Foreskin keratinocyte (primary cell): ENCODE measurements at places on chromosomes 2 and 18. TPM values are rescaled to one million over a fixed set of nuclear protein-coding genes. Genes with fewer than 3 reads are reported as not detected.

The ABCA12 gene
- total RNA-seq = 1.7 and 2.8 TPM in 2 replicates

The FTCDNL1 gene
- total RNA-seq = 1.1 and 1.4 TPM in 2 replicates

The OSBPL1A gene
- 24.7 and 25.5 TPM in 2 replicates for total RNA-seq

The SP140 gene
- 0.18 and 1.1 TPM in 2 replicates for total RNA-seq

The MYL1 gene
- total RNA-seq = not detected in 2 replicates

The LHCGR gene
- total RNA-seq = not detected in 2 replicates

The GPATCH11 gene
- 5.6 and 7.4 TPM in 2 replicates for total RNA-seq

The SFTPB gene
- total RNA-seq = not detected in 2 replicates
